ENCODE measurements at places on chromosomes 6 and 20.

- DNase-seq, result no peak
- H3K4me1 ChIP-seq, result no peaks in the 10 kb centered on the region
- peaks cover 23% of the 10 kb centered on the region for H3K27me3 ChIP-seq
- H3K4me3 ChIP-seq, result no peak overlapping the region
These were observed 6.0 kb downstream of the DLGAP4 start for GRCh38 chr20:36311854-36312723.

- no peaks in the 10 kb centered on the region for H3K27me3 ChIP-seq
- H3K4me3 ChIP-seq, result no peak overlapping the region
- H3K36me3 ChIP-seq, result no peaks in the 10 kb centered on the region
- no peak overlapping the region for H3K27ac ChIP-seq
These were observed 109.8 kb upstream of the PTPRK start for GRCh38 chr6:128630213-128630612.

GRCh38 chr6:47034421-47034820, 7.7 kb downstream of the ADGRF1 start:
- H3K4me3 ChIP-seq, result no peak overlapping the region
- no peaks in the 10 kb centered on the region for H3K4me1 ChIP-seq
- peaks cover 6% of the 10 kb centered on the region for H3K27me3 ChIP-seq
- DNase-seq, result no peak
- no peaks in the 10 kb centered on the region for H3K36me3 ChIP-seq
- H3K27ac ChIP-seq, result no peak overlapping the region

GRCh38 chr6:96963809-96964208, 39.3 kb downstream of the KLHL32 start:
- H3K27ac ChIP-seq, result no peak overlapping the region
- no peaks in the 10 kb centered on the region for H3K4me1 ChIP-seq
- H3K4me3 ChIP-seq, result no peak overlapping the region

- H3K36me3 ChIP-seq, result peaks cover 19% of the 10 kb centered on the region
- no peak overlapping the region for H3K4me3 ChIP-seq
- H3K27me3 ChIP-seq, result no peaks in the 10 kb centered on the region
- no peaks in the 10 kb centered on the region for H3K4me1 ChIP-seq
These were observed 87.1 kb upstream of the PLN start for GRCh38 chr6:118460958-118461470.

GRCh38 chr6:7574500-7574899, 15.5 kb upstream of the SNRNP48 start:
- peaks cover 26% of the 10 kb centered on the region for H3K27me3 ChIP-seq
- no peak for DNase-seq
- H3K4me3 ChIP-seq, result no peak overlapping the region
- no peak overlapping the region for H3K27ac ChIP-seq
- no peaks in the 10 kb centered on the region for H3K4me1 ChIP-seq

- peak overlapping the region; percentile 90 for H3K4me3 ChIP-seq
- peaks cover 11% of the 10 kb centered on the region for H3K36me3 ChIP-seq
- peaks cover 72% of the 10 kb centered on the region for H3K4me1 ChIP-seq
- no peaks in the 10 kb centered on the region for H3K27me3 ChIP-seq
- peak overlapping the region; percentile 59 for H3K27ac ChIP-seq
- DNase-seq, result no peak
These were observed 1.4 kb downstream of the SMAP1 start for GRCh38 chr6:70669133-70669532.

DNA sequence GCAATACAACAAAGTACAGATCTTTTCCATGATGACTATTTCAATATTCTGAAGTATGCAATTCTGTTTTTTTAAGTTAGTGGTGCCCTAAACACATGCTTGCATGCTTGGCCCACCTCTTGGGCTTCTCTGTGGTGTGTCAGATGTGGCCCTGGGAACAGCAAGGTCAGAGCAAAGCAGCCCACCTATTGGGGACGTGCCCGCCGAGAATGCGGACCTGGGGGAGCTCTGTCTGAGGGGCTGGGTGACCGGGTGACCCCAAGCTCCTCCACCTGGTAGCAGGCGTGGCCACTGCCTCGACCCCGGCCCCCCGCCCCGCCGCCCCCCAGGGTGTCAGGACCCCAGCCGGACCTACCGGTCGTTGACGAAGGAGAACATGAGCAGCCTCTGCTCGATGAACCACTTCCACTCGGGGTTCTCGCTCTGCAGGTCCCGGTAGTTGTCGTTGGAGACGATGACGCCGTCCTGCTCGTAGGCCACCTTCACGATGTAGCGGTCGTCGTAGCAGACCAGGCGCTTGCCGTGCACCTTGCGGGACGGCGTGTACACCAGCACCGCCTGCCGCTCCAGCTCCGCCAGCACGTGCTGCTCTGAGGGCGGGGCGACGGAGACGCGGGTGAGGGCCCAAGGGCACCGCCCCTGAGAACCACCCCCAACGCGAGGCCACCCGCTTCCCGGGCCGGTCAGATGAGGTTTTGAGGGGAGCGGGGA, 28.3 kb downstream of the ZC3H12D start:
- H3K4me3 ChIP-seq, result no peak overlapping the region
- H3K27me3 ChIP-seq, result no peaks in the 10 kb centered on the region

DNA sequence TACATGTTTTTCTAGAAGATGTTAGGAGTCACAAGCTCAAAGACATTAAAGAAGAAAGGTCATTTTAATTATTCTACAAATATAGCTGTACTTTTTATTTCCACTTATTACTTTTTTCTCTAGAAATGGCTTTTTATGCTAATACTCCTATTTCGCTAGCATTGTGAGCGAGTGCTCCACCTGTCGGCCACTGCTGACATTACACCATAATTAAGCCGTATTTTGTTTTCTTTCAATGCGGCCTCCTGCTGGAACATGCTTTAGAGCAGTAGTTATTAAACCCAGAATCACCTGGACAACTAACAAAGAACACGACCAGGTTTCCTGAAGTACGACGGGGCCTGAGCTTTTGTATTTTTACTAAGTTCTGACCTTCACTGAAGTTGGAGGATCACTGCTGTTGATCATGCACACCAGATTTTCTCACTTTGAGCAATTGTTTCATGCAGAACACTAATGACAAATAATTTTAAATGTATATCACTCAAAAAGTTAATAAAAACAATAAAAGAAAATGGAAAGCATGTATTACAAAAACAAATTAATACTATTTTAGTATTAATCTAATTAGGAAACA, 74.1 kb upstream of the PAK5 start:
- no peaks in the 10 kb centered on the region for H3K4me1 ChIP-seq
- no peaks in the 10 kb centered on the region for H3K36me3 ChIP-seq
- no peak for DNase-seq
- no peak overlapping the region for H3K4me3 ChIP-seq

DNA sequence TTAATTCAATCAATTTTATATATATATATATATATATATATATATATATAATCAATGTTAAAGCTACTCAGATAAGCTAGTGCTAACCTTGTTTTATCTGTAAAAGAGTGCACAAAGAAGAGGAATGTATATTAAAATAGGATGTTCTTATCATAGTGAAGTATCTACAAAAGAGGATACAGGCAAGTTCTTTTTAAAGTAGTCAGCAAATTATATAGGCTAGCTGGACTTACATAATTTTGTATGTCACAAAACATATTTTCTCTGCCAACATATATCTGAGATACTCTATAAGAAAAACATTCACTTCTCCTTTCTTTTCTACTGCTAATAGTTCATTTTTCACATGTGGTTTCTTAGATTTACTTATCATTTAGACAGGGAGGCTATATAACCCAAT, 39.9 kb downstream of the KHDRBS2 start:
- no peaks in the 10 kb centered on the region for H3K27me3 ChIP-seq
- no peaks in the 10 kb centered on the region for H3K4me1 ChIP-seq
- no peaks in the 10 kb centered on the region for H3K36me3 ChIP-seq
- DNase-seq, result no peak
- no peak overlapping the region for H3K27ac ChIP-seq

GRCh38 chr20:57381596-57382503, 9.3 kb upstream of the RBM38 start:
- DNase-seq, result peak; percentile 68
- H3K4me1 ChIP-seq, result peaks cover 14% of the 10 kb centered on the region
- H3K27ac ChIP-seq, result no peak overlapping the region
- no peak overlapping the region for H3K4me3 ChIP-seq
- H3K27me3 ChIP-seq, result no peaks in the 10 kb centered on the region

DNA sequence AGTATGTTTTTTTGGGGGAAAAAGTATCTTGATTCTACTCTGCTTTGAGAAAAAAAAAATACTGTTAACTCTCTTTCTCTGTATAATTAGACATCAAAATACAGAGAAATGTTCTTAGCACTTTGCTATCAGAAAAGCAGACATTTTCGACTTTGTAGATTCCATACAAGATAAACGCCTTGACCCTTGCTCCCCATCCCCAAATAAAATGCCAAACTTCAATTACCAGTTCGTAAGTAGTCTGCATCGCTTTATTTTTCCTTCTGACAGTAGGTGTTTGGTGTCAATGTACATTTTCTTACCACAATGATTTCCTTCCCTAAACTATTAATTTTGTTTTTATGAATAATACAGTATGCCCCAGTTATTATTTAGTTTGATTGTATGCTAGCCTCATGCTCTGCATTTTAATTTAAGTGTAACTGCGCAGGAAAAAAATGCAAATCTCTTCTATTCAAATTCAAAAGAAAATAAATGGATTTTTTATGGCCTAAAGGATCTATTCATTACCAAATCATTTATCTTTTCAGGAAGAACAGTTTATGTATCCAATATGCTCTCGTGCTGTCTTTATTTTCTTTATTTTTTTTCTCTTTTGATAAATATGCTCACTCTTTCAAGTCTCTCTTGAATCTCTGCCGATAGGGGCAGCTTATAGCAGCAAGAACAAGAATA, 84.8 kb upstream of the ZNF217 start:
- peak overlapping the region; percentile 67 for H3K4me3 ChIP-seq
- H3K27me3 ChIP-seq, result no peaks in the 10 kb centered on the region
- no peak overlapping the region for H3K27ac ChIP-seq
- no peak for DNase-seq
- no peaks in the 10 kb centered on the region for H3K36me3 ChIP-seq

DNA sequence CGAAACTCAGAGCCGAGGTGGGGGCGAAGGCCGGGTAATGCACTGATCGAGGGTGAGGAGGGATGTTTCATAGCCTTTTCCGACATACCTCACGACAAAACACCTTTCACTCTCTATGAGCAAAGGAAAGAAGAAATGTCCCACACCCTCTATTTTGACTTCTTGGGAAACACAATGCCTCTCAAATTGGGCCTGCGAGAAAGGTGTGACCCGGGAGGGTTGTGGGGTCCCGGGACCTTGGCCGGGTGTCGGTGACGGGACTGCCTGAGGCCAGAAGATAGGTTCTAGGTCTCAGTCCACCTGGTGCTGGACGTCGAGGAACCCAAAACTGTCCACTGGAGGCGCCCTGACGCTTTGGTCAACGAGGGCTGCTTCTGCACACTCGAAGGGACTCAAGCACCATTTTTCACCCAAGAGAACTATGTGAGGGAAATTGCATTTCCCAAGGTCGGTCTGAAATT, 41.1 kb upstream of the OSTM1 start:
- peak overlapping the region; percentile 55 for H3K27ac ChIP-seq
- peak overlapping the region; percentile 32 for H3K4me3 ChIP-seq
- DNase-seq, result no peak
- peaks cover 80% of the 10 kb centered on the region for H3K27me3 ChIP-seq

DNA sequence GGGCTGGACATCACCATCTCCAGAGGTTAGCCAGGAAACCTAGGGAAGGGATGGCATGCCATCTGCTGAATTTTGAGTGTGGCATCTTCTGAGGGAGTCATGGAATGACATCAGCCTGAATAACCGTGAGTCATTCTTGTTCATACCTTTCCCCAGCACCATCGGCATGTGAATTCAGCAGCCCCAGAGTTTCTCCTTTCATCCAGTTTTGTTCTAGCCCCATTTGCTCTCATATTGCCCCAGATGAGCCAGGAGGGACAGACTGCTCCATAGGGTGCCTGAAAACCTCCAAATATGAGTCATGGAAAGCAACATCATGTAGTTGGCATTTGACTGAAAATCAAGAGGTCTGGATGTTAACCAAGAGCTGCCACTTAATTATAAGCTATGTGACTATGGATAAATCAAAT, 219.2 kb upstream of the SGK1 start:
- no peaks in the 10 kb centered on the region for H3K36me3 ChIP-seq
- no peak overlapping the region for H3K4me3 ChIP-seq

- H3K4me1 ChIP-seq, result no peaks in the 10 kb centered on the region
- DNase-seq, result no peak
- H3K27ac ChIP-seq, result no peak overlapping the region
- H3K36me3 ChIP-seq, result no peaks in the 10 kb centered on the region
- H3K4me3 ChIP-seq, result no peak overlapping the region
- no peaks in the 10 kb centered on the region for H3K27me3 ChIP-seq
These were observed 56.1 kb downstream of the DACT2 start for GRCh38 chr6:168263351-168263905.

DNA sequence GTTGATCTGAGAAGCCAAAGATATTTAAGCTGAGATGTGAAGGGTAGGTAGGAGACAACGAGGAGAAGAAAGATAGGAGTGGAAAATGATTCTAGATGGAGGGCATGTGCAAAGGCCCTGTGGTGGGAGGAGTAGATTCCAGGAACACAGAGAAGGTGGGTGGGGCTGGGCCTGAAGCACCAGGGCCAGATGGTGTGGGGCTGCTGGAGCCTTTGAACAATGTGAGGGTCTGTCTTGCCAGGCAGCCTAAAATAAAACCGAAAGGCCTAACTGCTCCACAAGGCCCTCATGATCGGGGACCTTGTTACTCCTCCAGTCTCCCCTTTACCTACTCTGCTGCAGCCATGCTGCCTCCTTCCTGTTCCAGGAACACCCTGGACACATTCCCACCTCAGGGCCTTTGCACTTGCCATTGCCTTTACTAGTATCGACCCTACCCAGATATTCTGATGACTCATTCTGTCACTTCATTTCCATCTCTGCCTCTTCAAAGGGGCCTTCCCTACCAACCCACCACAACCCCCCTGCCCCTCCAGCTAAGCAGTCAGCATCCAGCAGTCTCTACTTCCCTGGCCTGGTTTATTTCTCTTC, 20.0 kb downstream of the FAM110A start:
- no peak for DNase-seq
- peaks cover 33% of the 10 kb centered on the region for H3K36me3 ChIP-seq
- H3K4me3 ChIP-seq, result no peak overlapping the region
- H3K4me1 ChIP-seq, result peaks cover 79% of the 10 kb centered on the region
- H3K27me3 ChIP-seq, result no peaks in the 10 kb centered on the region

DNA sequence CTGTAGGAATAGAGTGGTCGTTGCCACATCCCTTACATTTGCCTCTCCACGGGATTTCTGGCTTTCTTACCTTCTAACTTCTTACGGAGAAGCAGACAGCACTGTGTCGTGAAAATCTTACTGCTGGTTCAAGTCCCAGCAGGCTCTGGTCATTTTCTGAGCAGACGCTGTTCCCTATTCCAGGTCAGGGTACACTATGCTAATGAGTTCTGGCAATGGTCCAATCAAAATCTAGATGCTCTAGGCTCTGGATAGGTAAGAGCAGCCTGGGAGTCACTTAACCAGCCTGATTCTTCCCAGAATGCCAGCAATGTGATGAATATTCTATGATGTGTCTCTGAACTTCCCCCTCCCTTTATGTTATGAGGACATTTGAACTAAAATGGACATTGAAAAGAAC, at the start of gene GCM1:
TSS of gene GCM1 (minus strand) at position 158 of the 400 bp plus-strand sequence. CDS start 3,209 bp downstream, outside the sequence.
- peaks cover 16% of the 10 kb centered on the region for H3K27me3 ChIP-seq
- no peak for DNase-seq
- H3K36me3 ChIP-seq, result no peaks in the 10 kb centered on the region
- no peak within 1 kb of the TSS for H3K4me3 ChIP-seq

All from activated T-helper 1 cell treated with anti-CD3 and anti-CD28 coated beads, Interleukin-12 subunit alpha, Interleukin-12 subunit beta, Interleukin-2, Interleukin-4 antibody, amounts not matched to agents 30 ng/mL and 10 ng/mL and 1 ng/mL, durations not matched to agents 14 hours and 24 hours and 36 hours (primary cell).